Activated CD4-positive, alpha-beta T cell treated with anti-CD3 and anti-CD28 coated beads for 48 hours (primary cell): ENCODE measurements at places on chromosomes 5 and 9.

DNA sequence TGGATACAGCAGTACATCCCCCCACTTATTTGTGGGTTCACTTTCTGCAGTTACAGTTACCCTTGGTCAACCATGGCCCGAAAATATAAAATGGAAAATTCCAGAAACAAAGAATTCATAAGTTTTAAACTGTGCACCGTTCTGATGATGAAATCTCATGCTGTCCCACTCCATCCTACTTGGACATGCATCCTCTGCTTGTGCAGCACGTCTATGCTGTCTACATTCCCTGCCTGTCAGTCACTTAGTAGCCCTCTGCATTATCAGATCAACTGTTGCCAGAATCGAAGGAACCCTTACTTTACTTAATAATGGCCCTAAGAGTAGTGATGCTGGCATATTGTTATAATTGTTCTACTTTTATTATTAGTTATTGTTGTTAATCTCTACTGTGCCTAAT is 14.6 kb downstream of the MARCHF3 start:
- DNase-seq, result no peak

GRCh38 chr5:60651872-60652620 is 47.9 kb downstream of the DEPDC1B start:
- DNase-seq, result no peak

- no peak for DNase-seq
Observed at GRCh38 chr5:92019376-92019990, 636.4 kb upstream of the ARRDC3 start.

GRCh38 chr9:117021906-117022305 is 334.8 kb downstream of the TRIM32 start:
- no peak for DNase-seq

GRCh38 chr5:142427529-142427928 is 102.7 kb upstream of the SPRY4 start:
- no peak for DNase-seq

DNA sequence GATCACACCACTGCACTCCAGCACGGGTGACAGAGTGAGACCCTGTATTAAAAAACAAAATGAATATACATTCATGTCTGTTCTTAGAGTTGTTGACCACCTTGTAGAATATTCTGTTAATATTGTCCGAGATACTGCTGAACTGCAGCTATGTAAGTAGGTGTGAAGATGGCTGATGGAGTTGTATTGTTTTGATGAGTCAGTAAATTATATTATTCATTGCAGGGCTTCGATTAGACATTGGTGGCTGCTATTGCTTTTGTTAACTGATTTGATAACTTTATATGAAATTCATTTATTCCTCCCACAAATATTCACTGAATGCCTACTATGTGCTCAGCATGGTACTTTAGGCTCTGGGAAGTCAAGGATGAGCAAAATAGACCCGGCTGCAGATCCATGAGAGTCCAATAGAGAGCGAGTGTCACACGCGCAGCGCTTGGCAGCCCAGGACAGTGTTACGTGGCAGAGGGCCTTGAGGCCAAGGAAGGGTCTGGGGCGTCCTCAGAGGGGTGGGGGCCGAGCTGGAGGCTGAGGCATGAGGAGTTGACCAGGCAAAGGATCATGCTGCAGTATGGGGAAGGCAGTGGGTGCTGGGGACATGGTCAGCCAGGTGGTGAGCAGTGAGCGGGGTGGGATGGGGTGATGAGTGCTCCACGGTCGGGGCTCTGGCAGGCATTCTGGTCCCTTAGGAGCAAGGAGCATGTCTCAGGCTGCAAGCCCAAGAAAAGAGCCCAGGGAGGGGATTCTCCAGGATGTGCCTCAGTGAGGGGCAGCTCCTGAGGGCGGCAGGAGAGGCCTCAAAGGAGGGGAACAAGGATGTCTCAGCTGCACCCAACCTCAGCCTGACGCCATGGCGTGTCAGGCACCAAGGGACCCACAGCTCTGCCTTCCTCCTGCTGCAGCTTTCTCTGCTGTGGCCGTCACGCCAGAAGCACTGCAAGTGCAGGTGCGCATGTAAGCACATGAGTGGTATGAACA is 243.5 kb downstream of the GADD45G start:
- DNase-seq, result no peak

DNA sequence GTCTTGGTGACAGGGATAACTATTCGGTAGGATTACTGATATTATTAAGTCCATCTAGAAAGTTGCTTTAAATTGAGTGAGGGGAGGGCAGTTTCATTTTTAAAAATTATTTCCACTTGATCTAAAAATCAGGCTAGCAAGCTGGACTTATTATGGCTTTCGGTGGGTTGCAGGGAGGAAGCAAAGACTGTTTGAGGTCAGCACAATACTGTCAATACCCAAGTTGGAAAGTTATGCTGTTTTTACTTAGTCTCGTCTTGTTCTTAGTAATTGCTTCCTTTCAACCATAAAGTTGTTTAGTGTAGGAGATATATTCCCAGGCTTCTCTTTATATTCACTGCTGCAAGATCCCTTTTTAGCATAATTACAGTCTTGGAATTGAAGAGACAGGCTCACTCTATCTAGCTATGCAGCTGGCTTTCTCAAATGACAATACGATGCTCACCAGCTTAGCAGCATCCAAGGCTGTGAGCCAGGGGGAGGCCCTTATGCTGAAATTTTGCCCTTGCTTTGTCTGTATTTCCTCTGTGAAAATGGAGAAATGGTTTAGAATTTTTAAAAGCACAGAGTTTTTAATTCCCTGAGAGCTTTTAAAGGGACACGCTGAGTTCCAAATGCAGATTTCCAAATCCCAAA is 68.2 kb upstream of the APC start:
- DNase-seq, result no peak

DNA sequence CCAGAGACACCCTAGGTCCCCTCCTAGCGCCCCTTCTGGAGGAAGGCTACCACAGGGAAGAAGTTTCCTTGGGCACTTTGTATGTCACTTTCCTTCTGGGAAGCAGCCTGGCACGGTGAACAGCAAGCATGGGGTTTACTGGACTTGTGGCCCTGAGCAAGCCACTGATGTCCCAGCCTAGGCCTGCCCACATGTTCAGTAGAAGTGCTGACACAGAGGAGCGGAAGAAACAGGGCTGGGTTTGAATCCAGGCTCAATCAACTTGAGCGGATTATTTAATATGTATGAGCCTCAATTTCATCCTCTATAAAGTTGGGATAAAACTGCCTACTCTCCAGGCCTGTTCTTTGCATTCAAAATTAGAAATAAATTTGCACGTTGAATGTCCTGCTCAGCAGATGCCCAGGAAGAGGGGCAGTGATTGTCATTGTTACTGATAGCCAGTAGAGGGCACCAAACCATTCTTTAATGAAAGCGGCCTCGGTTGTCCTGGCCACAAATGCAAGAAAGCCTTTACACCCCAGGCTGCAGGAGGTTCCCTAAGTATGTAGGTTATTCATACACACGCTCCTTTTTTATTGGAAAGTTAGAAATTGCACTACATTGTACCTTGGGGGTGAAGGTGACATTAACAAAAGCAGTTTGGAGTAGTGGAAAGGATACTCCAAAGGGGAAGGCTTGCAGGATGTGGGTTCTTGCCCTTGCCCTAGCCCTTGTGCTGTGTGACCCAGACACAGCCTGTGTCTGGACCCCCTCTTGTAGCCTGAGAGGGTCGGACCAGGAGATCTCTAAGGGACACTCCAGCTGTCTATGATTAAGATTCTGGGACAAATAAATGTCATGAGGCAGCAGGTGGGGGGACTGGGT is 13.4 kb upstream of the XPA start:
- peak; percentile 50 for DNase-seq

GRCh38 chr9:31112491-31112890 is 1272.0 kb upstream of the ACO1 start:
- DNase-seq, result no peak

GRCh38 chr9:100315561-100315960 is 37.2 kb downstream of the TEX10 start:
- DNase-seq, result no peak

DNA sequence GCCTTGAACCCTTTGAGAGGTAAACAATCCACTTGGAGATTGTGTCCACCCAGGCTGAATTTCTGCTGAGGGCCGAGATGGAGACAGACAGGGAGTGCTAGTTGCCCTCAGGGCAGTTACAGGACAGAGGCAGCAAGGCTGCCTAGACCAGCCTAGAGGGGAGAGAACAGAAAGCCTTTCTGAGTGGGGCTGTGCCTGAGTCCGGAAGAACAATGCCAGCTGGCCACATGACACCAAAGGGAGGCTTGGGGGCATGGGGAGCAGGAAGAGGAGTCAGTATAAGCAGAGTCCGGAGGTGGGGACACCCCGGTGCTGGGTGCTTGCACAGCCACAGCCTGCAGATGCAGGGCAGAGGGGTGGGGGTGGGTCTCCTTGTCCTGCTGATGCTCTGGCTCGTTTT is 145.7 kb downstream of the CFAP90 start:
- DNase-seq, result no peak

DNA sequence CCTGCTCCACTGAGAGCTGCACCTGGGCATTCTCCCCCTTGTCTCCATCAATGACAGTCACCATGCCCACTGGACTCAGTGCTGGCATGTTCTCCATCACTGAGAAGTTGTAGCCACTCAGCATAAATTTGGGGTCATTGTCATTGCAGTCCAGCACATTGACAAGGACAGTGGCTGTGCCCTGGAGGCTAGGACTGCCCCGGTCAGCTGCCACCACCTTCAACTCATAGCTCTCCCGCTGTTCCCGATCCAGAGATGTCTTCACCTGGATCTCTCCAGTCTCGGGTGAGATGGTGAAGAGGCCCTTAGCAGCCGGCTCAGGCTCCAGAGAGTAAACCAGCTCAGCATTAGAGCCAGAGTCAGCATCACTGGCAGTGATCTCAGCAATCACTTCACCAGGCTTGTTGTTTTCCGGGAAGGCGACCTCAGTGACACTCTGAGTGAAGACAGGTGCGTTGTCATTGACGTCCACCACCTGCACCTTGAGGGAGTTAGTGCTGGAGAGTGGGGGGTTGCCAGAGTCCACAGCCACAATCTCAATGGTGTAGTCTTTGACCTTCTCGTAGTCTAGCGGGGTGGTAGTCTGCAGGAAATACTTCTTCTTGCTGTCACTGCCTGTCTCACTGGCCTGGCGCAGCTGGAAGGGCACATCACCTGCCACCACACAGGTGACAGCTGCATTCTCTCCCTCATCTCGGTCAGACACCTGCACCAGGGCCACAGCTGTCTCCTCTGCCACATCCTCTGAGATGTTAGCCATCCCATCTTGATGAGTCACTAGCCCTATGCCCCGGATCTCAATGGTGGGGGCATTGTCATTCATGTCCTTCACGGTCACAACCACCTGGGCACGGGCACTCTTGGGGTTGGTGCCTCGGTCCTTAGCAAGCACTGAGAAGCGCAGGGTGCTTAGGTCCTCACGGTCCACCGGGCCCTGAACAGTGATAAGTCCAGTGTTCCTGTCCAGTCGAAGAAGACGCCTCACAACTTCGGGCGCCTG is 13.5 kb downstream of the PCDH1 start:
- no peak for DNase-seq

DNA sequence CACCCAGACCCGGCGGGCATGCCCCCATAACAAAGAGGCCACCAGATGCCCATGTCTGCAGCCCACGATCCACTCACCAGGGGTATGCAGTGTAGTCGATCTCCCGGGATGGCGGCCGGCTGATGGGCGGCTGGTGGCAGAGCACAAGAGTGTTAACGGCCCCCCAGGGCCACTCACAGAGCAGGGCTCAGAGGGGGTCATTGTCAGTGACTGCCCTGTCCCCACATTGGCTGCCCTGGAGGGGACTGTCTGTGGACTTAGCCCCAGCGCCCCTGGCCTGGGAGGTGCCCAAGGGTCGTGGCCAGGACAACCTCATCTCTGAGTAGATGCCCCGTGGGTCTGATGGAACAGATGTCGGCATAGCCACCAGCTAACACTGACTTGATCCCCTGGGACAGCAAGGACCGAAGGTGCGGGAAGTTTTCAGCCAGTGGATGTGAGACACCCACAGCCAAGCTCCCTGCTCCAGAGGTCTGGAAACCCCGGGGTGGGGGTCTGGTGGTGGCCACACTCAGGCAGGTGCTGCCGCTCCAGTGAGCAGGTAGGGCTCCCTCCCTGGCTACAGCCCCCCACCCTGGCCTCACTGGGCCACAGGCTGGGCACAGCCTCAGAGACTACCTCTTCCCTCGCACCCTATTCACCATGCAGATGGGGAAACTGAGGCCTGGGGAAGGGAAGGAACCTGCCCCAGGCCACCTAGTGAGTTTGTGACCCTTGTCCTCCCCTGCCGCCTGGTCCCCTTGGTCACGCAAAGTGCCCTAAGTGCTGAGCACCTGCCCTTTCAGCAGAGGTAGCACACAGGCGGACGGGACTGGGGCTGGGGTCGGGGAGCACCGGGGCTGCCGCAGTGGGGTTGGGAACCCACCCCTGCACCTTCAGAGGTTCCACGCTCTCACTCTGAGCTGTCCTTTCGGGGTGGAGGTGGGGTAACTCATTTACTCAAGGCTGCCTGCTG is 38.1 kb upstream of the SARDH start:
- no peak for DNase-seq

DNA sequence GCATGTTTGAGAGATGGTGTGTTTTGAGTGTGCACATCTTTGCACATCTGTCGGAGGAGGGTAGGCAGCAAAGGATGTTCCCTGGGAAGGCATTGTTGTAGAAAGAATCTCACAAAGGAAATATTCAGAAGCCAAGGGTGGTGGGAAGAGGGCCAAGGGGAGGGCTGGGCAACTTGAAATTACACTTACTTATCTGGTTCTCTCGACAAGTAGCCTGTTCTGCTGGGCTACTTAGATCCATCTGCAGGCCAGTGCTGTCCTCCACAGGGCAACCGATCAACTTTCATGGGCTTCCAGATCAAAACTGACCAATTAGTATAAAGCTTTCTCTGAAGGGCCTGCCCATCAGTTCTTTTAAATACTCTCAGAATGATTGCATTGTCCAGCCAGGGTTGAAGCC is 495.2 kb downstream of the GADD45G start:
- no peak for DNase-seq

DNA sequence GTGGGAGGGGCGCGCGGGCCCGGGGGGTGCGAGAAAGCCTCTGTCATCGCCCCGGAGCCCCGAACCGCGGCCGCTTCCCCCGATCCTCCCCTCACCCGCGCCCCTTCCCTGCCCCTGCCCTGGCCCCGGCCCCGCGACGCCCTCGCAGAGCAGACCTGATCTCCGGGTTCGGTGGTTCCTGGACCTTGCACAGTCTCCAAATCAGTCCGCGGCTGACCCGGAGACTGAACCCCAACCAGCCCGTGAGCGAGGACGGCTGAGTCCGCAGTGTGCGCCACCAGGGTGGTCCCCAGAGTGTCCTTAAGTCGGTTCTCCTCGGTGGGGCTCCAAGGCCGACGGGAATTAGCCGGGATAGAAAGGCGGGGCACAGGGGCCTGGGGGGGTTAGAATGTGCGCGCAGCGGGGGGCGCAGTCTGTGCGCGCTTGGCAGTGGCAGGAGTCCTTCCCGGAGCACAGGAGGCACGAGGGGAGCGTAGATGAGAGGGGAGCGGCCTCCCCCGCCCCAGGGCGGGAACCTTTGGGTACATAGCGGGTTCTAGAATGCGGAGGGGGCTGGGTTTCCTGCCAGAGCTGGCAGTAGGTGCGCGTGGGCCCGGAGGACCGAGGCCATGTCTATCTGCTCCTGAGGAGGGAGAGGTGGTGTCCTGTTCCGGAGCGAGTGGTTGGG is 779 bp downstream of the PKN3 start:
- peak; percentile 64 for DNase-seq

- no peak for DNase-seq
Observed at GRCh38 chr5:3933966-3934365, 338.3 kb downstream of the IRX1 start.
